ENCODE measurements at places on chromosomes 2 and 18.

- DNase-seq: no peak
Measured at GRCh38 chr2:70613521-70613920, 59.9 kb upstream of the TGFA start.

- DNase-seq: no peak
Measured at GRCh38 chr2:239152916-239153305, 247.9 kb downstream of the HDAC4 start.

- no peak for DNase-seq
Measured at GRCh38 chr2:218245214-218245613, 15.6 kb upstream of the GPBAR1 start.

DNA sequence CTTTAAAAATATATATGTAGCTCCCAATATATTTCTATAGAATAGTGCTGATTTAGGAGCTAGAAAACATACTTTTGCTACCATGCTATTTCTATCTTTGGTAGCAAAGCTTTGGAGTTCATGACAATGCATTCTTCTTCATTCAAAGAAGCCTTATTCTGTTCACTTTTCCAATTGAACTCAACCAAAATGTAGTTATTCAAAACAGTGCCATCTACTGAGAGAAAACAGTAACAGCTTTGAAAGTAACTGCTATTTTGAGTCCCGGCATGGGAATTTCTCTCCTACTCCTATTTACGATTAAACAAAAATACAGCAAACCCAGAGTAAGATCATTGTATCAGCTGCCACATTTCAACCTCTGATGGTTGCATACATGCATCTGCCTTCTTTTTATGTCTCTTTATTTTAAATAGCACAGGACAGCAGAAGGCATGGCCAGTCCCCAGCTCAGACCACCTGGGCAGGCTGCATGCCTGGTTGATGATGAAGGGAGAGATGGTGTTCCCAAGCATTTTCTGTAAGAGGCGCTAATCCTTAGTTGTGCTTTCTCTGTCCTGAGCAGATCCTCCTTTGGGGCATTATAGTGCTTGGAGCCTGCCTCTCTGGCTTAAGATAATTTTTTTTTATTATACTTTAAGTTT is 69.7 kb upstream of the SULT1C3 start:
- DNase-seq: no peak

DNA sequence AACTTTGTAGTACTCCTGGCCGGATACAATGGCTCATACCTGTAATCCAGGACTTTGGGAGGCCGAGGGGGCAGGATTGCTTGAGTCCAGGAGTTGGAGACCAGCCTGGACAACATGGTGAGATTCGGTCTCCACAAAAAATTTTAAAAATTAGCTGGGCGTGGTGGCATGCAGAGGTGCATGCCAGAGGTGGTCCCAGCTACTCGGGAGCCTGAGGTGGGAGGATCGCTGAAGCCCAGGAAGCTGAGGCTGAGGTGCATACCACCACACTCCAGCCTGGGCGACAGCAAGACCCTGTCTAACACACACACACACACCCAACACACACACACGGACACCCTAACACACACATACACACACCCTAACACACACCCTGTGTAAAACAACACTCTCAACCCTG is 55.6 kb downstream of the HDAC4 start:
- no peak for DNase-seq

GRCh38 chr18:64659196-64659595 is 510.3 kb upstream of the LINC00305 start:
- no peak for DNase-seq

DNA sequence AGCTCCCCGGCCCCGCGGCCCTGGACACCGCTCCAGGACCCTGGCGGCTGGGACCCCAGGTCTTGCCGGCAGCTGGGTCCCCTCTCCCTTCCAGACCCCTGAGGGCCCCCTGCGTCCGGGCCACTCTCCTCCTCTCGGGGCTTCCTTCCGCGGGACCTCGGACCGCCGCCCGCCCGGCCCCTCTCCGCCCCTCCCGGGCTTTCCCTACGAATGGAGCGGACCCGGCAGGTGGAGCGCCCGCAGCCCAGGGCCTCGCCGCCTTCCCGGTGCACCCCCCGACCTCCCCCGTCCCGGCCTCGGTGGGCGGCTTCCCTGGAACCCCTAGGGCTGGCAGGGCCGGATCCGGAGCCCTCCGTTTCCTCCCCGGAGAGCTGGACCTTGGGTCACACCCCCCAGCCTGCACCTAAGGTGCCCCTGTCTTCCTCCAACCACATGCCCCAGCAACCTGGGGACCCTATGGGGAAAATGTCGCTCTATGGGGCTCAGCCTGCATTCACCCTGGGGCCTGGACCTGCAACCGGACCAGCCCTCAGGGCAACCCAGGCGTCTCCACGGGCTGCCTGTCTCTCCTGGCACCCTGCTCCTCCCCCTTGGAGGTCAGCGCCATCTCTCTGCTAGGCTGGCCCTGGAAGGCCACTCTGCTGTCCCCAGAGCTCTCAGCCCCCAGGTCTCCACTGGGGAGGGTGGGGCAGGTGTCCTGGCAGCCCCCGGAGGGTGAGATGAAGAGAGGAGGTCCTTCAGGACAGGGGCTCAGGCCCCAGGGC is 730 bp downstream of the B3GNT7 start:
- DNase-seq: no peak

DNA sequence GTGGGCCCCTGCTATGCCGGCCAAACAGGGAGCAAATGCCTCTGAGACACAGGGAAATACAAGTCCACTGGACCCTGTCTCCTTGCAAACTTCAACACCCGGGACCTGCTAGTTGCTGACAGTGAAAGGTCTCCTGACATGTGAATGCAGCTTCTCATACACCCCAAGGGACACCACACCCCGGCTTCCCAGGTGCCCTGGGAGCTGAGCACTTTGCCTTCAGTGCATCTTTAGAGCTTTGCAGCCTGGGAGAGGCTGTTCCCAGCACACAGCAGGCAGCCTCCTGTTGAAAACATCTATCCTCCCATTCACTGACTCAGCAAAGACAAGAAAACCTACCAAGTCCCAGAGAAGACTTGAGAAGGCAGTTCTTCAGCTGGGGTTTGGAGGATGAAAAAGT is 143.4 kb downstream of the COL6A3 start:
- DNase-seq: no peak

DNA sequence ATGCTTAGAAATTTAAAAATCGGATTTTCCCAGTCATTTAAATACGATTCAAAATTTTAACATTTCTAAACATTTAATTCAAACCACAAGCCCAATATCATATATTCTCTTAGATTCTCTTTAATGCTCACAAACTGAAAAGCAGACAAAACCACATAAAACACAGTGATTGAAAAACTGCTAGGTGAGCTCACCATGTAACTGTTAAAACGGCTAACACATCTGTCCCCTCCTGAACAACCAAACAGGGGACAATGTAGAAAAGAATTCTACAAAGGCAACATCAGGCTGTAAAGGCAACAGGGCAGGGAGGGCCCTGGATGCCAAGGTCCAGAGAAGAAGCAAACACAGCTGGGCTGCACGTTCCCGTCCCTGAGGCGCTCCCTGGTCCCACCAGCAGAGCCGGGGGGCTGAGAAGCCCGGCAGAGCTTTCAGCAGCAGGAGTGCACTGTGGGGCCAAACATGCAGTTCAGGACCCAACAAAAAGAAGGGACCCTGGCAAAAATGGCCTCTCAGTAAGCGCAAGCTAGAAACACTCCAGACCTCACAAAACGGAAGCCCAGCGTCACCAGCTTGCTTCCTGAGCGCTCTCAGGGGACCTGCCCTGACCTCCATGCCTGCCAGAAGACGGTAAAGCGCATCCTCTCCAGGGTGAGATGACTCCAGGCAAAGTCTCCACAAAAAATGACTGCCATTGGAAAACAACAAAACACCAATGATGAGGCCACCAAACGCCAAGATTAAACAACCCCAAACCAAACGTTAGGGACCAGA is 40.5 kb downstream of the NDUFA10 start:
- no peak for DNase-seq

- no peak for DNase-seq
Measured at GRCh38 chr2:77161009-77161408, 361.2 kb downstream of the LRRTM4 start.

GRCh38 chr2:122009561-122009960 is 254.1 kb downstream of the TSN start:
- no peak for DNase-seq

DNA sequence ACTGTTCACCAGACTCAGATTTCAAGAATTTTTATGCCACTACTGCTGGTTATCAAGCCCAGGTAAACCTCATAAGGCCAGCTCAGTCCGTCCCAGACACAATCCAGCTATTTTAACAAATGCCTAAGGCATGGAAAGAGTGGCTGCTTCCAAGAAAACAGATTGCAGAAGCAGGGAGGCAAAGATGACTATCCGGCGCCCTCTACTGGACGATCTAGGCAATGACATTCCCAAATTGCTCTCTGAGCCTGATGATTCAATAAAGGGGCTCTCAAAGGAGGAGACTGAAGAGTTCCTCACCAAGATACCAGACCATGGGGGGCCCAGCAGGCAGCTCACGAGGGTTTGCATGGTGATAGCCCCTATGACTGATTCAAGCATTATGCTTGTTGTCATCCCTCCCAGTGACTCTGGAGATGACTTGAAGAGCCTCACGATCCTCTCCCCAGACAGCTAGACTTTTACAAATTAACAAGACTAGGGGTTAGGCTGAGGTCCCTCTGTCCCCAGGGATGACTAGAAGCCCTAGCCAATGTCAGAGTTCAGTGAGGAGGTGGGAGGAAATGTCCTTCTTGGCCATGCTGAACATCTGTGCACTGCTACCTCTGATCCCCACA is 25.0 kb downstream of the SERPINB8 start:
- peak; percentile 29 for DNase-seq

DNA sequence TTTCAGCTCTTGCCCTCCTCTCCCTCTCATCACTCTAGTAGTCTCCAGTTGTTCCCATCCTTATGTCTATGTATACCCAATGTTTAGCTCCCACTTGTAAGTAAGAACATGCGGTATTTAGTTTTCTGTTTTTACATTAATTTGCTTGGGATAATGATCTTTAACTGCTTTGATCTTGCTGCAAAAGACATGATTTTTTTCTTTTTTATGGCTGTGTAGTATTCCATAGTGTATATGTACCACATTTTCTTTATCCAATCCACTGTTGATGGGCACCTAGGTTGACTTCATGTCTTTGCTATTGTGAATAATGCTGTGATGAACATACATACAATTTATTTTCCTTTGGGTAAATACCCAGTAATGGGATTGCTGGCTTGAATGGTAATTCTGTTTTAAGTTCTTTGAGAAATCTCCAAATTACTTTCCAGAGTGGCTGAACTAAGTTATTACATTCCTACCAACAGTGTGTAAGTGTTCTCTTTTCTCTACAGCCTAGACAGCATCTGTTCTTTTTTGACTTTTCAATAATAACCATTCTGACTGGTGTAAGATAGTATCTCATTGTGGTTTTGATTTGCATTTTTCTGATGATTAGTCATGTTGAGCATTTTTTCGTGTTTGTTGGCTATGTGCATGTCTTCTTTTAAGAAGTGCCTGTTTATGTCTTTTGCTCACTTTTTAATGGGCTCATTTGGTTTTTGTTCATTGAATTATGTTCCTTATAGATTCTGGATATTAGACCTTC is 179.6 kb upstream of the SLC39A10 start:
- DNase-seq: no peak

DNA sequence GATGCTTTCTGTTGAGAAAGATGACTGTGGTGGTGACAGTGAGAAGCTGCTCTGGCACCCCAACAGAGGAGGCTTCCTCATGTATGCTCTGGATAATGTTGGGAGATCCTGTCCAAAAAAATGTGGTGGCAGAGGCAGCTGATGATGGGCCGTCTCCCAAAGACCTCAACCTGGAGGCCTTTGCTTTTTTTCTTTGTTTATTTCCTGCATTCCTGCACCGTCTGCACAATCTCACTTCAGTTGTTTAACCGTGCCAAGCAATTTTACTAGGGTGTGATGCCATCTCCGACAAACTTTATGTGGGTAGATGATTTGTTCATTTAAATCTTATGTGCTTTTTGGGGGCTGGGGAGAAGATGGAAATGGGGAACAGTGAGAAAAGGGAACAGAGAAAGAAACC is 62.2 kb upstream of the IGFBP5 start:
- no peak for DNase-seq

- DNase-seq: no peak
Measured at GRCh38 chr2:96804986-96805385, 11.1 kb upstream of the CNNM3 start.
